ENCODE measurements at places on chromosomes 5 and 9.

DNA sequence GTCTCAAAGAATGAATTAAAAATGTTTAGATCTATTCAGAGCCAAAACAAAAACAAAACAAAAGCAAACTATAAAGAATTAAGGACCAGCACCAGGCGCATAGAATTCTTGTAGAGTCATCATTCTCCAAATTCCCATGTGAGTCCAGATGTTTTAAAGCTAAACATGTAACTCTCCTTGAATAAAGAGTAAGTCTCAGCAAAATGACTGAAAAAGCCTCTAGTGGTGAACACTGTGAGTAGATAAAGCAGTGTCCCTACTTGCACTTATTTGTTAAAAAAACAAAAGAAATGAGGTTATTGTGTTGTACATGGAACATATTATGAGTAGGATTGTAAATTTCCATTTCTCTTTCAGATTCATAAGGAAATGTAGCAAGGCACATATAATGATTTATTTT, 44.0 kb downstream of the NNT start:
- no peak for DNase-seq

DNA sequence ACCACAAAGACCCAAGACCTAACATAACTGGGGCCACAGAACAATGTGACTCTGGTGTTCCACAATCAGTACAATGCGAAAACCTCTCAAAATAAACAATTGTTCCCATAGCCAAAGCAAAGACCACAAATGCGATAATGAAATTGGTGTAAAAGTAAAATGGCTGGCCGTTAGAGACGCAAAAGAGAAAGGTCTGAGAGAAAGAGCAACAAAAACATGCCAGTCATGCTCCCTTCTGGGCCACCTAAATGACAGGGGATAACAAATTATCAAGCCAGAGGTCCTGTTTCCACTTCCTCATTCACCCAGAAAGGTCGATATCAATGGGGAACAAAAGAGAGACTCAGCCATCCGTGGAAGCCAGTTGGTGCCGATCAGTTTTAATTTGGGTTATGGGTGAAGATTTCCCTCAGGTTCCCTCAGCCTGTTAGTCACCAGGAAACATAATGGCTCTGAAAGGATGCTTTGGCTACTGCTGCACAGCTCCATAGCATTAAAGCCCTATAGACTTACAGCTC, 9.2 kb upstream of the CFAP95 start:
- no peak for DNase-seq

- no peak for DNase-seq
These were observed 68.7 kb upstream of the ADAMTSL1 start for GRCh38 chr9:18405240-18405639.

- no peak for DNase-seq
These were observed 18.5 kb upstream of the RALGDS start for GRCh38 chr9:133139246-133140173.

- DNase-seq = no peak
These were observed 102.0 kb upstream of the NFIB start for GRCh38 chr9:14415947-14416346.

DNA sequence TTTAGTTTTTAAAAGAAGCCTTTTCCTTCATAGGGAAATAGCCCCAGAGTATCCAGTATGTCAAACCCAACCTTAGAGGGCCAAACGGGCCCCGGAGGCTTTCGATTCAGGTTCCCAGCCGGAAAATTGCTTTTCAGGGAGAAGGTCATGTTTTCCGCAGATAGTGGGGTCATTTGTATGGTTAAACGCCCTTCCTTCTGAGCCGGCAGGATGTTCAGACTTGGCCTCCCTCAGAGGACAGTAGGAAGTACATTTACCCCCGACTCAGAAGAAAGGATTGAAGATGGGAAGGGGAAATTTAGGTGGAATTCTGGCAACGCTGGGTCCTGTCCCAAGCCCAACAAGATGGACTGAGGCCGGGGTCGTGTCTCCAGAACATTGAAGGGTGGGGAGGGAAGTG, 195.2 kb downstream of the AOPEP start:
- DNase-seq = no peak

- DNase-seq = no peak
These were observed 339.5 kb upstream of the RFX3 start for GRCh38 chr9:3865141-3865772.

DNA sequence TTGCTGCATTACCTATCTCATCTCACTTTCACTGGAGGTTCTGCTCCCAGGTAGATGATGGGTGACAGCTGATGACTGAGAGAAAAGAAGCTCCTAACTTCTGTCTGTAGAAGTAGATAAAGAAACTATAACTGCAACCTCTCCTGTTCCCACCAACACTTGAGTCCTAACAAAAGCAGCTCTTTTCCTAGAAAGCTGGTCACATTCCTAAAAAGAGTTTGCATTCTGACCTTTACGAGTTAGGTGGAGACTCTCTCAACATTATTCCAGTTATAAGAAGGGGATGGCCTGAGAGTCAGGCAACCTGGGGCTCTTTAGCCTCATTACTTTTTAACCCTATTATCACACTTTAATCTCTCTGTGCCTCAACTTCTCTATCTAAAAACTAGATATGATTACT, 8.9 kb upstream of the PCAT7 start:
- DNase-seq = no peak

DNA sequence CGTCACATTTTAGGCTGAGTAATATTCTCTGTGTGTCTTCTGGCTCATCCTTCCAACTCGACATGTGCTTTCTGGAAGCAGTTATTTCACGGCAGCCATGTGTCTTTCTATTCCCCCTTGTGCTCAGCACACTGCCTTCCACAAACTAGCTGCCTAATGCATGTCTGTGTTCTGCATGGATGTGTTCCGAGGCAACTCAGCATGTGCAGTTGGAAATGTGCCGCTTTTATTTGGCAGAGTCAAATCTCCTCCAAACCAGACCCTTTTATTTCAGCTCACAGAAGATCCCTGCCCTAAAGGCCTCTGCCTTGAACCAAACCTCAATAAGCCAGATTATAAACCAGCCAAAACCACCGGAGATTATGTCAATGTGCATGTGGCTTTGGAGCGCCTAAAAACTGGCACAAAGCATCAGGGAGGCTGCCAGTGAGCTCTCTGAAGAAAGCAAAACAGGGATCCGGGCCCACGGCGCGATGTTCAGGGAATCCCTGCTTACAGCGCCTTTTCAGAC, 360.2 kb downstream of the DEPDC1B start:
- DNase-seq = no peak
